ENCODE measurements at places on chromosomes 2 and 18.

GRCh38 chr2:105490204-105490603 lies 91.4 kb upstream of the FHL2 start:
- no peak for DNase-seq

- no peak for DNase-seq
Observed at GRCh38 chr18:22639026-22639463, 221.3 kb upstream of the CTAGE1 start.

DNA sequence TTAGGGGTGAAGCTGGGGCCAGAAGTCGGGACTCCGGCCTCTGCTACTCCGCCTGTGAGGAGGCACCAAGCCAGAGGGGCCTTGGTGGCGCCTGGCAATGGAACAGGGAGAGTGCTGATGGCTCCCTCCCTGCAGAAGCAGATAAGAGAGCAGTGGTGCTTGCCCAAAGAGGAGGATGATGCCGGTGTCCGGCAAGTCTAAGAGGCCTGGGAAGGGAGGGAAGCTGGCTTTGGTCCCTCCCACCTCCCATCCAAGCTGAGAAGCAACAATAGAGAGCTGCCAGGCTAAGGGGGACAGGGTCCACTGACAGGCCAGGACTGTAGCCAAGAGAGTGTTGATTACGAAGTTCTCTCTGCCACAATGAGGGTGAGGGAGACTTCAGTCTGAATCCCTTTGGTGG lies 479.5 kb downstream of the TNS1 start:
- no peak for DNase-seq

- no peak for DNase-seq
Observed at GRCh38 chr2:107986278-107987217, at the start of gene SLC5A7. Gene SLC5A7 (plus strand): TSS chr2:107986524. CDS start chr2:107988156, 1,632 bp downstream.

GRCh38 chr2:119350311-119350998 lies 16.2 kb downstream of the C2orf76 start:
- no peak for DNase-seq

- no peak for DNase-seq
Observed at GRCh38 chr2:109455731-109456691, 157.8 kb downstream of the SEPTIN10 start.

Measured in right atrium auricular region (tissue), 2 donors.